Hematopoietic multipotent progenitor cell treated with erythropoietin and hydrocortisone succinate and interleukin-3 and kit ligand, for 6 days (in vitro differentiated cells): ENCODE measurements at places on chromosomes 2 and 18.

GRCh38 chr2:237603718-237604362 lies 13.3 kb upstream of the RAB17 start:
- peak; percentile 48 for DNase-seq

GRCh38 chr2:156340804-156341451 lies 8.4 kb upstream of the NR4A2 start:
- peak; percentile 68 for DNase-seq

GRCh38 chr2:64023485-64024258 lies 4.4 kb upstream of the VPS54 start:
- DNase-seq = no peak

DNA sequence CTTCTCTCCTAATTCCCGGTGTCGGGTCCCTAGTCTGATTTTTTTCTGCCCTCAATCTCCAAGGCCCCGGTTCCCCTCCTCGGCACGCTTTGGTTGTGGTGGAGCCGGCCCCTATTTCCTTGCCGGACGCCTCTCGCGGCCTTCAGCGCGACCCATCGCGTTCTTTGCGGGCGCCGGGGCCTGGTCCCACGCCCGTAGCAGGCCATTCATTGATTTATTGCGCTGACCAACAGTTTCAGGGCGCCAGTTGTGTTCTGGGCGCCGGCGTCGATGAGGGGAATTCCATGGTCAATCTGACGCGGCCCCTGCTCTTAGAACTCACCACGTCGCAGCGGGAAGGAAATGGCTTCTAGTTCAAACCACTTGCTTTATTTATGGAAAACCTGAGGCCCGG lies 396 bp downstream of the CNOT9 start:
- DNase-seq = peak; percentile 51

DNA sequence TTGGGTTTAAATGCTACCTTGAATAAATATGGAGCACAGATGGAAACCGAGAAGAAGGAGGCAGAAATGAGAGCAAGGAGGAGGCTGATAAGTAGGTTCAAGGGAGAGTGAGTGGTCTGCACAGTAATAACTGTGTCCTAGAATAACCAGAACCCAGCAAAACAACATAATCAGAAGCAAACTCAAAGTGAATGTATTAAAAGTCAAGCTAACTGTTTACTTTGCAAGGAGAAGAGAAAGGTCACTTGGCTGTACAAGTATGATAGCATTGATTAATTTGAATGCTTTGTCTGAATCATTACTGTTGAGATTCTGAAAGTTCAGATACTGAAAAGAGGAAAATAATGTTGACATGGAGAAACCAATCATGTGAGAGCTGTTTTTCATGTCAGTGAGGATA lies 258.8 kb downstream of the PLCL1 start:
- DNase-seq = no peak

GRCh38 chr18:12291690-12292089 lies 16.4 kb upstream of the TUBB6 start:
- DNase-seq = no peak

GRCh38 chr2:44430342-44430741 lies 68.6 kb downstream of the CAMKMT start:
- no peak for DNase-seq

GRCh38 chr18:36349552-36349951 lies 52.0 kb downstream of the FHOD3 start:
- no peak for DNase-seq

- no peak for DNase-seq
Measured at GRCh38 chr2:206968134-206969086, 29.1 kb downstream of the CPO start.

GRCh38 chr2:59568461-59568860 lies 985.0 kb downstream of the BCL11A start:
- DNase-seq = no peak

DNA sequence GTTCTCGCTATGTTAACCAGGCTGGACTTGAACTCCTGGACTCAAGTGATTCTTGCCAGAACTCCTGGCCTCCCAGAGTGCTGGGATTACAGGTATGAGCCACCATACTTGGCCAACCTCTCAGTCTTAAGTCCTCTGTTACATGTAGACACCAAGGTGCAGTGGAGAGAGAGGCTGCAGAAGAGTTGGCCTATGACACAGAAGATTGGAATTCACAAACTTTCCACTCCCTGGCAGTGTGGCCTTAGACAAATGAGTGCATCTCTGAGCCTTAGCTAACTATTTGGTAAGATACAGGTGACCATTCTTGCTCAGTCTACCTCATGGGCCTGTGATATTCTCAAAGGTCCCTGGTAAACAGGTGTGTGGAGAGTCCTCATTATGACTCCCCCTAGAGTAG lies 159.7 kb downstream of the MYCN start:
- DNase-seq = no peak

GRCh38 chr2:74119339-74119738 lies 28.4 kb downstream of the BOLA3 start:
- DNase-seq = peak; percentile 70

DNA sequence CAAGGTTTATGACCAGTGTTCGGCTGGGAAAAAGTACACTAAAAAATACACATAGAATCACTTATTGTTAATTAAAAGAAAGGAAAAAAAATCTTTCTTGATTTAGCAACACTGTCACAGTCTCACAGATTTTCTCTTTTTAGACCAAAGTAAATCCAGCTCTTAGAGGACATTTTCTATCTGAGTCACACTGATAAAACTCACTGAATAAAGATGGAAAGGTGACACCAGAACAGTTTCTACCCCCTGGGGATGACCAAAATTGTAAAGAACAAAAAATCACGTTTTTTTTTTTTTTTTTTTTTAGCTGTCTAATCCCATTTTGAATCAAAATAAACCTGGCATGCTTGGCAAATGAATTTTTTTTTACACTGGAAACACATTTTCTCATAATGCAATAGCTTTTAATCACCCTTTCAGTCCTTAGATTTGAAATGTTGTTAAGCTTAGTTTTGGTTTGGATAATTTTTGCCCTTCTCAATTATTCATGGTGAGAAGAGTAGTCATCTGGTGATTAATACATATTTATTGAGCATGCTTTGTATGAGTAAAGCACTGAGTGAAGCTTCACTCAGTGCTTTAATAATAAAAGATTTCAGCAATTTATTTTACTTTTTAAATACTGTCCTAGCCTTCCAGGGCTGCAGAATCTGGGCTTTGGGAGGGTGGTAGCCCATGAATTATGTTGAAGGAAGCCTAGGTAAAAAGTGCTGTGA lies 886.3 kb downstream of the SLC4A3 start:
- no peak for DNase-seq

DNA sequence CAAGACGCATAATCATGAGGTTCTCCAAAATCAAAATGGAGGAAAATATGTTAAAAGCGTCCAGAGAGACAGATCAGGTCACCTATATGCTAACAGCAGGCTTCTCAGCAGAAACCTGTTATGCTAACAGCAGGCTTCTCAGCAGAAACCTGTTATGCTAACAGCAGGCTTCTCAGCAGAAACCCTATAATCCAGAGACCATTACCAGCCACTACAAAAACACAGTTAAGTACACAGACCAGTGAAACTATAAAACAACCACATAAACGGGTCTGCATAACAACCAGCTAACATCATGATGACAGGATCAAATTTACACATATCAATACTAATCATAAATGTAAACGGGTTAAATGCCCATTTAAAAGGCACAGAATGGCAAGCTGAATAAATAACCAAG lies 1548.4 kb upstream of the TMEFF2 start:
- no peak for DNase-seq

DNA sequence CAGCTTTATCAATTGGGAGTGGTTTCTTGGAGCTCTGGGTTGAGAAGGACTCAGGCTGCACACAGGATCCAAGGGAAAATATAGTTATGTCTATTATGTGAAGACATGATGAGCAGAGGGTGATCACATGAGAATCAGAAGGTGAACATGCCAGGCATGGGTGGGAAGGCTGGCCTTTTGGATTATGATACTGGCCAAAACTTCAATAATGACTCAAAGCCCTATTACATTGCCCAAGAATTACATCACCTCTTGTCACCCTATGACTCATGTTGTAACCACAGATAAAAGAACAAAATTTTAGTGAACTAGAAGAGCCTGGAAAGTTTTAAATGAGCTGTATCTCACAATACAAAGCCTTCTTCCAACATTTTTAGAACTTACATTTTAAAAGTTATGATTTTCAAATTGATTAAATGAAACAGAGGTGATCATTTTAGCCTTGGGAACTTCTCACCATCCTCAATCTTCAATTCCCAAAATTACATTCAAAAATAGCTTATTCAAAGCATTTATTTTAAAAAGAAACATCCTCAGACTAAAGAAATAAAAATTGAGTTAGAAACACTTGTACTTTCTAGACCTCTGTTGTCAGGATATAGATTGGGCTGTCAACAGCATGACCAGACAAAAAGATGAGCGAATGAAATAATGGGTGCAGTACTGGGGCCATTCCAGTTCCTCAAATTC lies 428.3 kb downstream of the MBD2 start:
- DNase-seq = peak; percentile 3

DNA sequence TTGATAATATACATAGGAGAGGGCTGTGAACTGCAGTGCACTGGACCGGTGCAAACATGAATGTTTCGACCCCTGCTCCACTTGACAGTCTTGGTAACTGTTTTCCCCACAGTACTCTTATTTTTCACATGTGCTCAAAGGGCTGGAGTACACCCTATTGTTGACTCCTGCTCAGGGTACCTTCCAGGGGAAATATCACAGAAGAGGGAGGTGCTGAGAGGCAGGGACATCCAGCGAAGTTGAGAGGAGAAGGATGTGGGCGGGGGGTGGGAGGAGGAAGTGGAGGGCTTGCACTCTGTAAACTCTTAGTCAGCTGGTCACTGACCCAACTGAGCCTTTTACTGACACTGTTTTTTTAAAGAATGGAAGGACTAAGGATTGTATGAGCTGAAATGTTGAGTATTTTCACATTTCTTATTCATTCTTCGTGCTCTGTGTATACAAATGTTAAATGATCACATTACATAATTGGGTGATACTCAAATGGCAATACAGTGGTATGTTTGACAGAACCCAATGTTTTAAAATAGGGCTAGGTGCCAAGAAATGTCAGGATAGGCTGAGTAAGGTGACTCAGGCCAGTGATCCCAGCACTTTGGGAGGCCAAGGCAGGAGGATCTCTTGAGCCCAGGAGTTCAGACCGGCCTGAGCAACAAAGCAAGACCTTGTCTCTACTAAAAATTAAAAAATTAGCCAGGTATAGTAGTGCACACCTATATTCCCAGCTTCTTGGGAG lies 10.0 kb downstream of the INPP4A start:
- DNase-seq = peak; percentile 73
